Esophagus squamous epithelium (tissue), 5 donors: ENCODE measurements at places on chromosomes 4 and X.

GRCh38 chr4:7703688-7704087, 236.0 kb downstream of the AFAP1 start:
- DNase-seq: no peak

DNA sequence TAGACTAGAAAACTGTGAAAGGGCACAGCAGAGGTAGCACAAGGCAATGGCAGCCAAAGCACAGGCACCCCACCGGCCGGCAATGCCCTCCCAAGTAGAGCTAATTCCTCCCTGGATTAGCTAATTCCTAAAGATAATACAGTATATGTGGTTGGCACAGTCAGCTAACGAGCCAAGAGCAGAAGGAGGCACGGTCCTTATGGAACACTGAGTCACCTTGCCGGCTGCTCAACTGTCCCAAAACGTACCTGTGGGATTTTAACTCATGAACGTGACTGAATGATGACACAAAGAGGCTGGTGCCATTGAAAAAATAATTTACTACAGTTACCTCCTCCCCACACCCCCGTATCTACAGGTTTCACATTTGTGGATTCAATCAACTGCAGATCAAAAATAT, 9.1 kb upstream of the FGFBP1 start:
- DNase-seq: no peak

GRCh38 chr4:64144994-64145393, 264.3 kb downstream of the TECRL start:
- no peak for DNase-seq

DNA sequence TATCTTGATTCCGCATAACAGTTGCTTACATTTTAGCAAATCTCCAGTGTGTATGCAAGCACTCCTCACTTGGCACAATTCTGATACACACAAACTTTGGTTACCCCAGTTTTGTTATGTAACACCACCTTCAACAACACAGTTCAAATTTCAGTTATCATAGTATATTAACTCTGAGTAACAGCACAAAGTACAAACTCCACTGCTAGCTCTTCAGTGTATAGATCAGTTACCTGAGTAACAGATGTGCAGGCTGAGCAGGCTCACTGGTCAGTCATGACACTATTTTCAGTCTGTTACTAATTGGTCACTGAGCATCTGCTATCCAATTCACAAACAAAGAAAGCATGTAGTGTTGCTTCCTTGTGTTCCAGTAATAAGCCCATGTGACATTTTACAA, 55.4 kb downstream of the PKD2 start:
- no peak for DNase-seq

- DNase-seq: no peak
Observed at GRCh38 chrX:116317409-116317808, 119.0 kb upstream of the SLC6A14 start.

GRCh38 chr4:120796271-120796670, 126.3 kb downstream of the PRDM5 start:
- no peak for DNase-seq
